ENCODE measurements at places on chromosomes 5 and 9.

- DNase-seq: peak; percentile 45
Observed at GRCh38 chr9:131277910-131278701, 1.8 kb upstream of the FAM78A start.

GRCh38 chr5:91352831-91353695 lies 30.1 kb downstream of the ARRDC3 start:
- DNase-seq: no peak

DNA sequence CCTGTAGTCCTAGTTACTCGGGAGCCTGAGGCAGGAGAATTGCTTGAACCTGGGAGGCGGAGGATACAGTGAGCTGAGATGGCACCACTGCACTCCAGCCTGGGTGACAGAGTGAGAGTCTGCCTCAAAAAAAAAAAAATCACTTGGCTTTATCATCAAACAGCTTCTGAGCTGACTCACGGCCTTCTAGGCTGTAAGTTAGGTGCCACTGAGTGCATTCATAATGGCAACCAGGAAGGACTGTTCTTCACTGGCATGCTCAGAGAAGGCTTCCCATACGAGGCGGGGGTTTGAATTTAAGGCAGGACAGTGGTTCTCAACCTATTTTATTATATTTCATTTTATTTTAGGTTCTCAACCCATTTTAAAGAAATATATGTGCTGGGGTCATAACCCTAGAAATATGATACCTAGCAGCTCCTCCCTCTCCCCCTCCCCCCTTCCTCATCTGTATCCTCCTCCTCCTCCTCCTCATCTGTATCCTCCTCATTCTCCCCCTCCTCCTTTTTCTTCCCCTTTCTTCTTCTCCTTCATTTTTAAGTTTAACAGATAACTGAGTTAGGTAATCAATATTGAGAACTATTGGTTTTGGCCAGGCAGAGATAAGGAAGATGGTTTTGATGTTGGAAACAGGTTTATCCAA lies 19.0 kb upstream of the LHFPL2 start:
- DNase-seq: no peak

DNA sequence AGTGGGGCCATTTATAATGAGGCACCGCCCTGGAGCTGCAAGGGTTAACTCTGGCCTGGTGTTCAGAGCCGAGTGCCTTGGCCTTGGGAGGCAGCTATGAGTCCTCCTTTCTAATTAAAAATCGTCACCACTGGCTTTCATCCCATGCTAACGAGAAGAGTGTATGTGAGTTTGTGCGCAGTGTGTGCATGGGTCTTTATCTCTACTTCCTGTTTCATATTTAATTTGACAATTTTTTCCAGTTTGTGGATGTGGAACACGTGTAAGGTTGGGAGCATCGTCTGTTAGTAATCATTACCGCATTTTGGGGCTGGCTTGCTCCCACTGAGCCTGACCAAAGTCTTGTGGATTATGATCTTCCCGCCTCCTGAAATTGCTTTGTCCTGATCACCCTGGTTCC lies 76.4 kb downstream of the NDFIP1 start:
- no peak for DNase-seq

DNA sequence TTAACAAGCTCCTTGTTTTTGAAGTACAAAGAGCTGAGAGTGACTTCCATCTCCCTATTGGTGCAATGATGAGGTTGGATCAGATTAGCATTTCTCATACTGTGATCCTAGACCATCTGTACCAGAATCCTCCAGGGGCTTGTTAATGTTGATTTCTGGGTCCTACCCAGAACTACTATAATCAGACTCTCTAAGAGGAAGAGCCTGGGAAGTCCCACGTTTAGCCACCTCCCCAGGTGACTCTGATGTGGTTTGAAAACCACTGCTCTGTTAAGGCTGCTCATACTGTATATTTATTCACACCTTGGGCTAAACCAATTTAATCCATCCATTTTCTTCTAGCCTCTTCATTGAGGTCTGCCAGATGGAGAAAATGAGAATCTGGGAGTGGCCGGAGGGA lies 49.6 kb upstream of the SMIM32 start:
- no peak for DNase-seq

DNA sequence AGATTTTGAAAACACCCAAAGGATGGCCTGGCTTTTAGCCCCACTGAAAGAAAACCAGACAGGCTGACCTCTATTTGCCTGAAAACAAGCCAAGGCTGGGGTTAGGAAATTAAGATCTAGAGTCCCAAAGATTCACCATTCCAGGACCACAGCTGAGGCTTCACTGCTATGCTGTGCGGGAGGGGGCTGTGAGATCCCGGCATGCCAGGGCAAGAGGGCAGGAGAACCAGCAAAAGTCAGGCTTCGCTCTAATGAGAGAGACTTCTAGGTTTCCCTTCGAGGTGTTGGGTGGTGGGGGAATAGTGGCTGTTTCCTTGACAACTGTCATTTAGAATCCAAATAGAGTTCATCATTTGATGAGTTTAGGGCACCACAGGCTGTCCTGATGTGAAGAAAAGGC lies 152.9 kb upstream of the NFIB start:
- DNase-seq: no peak

- DNase-seq: no peak
Observed at GRCh38 chr9:107863396-107863795, 373.8 kb upstream of the KLF4 start.
